ENCODE measurements at places on chromosomes 12 and 14. TPM values are rescaled to one million over a fixed set of nuclear protein-coding genes. Genes with fewer than 3 reads are reported as not detected.

- no peak for DNase-seq
- no peak overlapping the region for H3K27ac ChIP-seq
- no peaks in the 10 kb centered on the region for H3K36me3 ChIP-seq
- H3K27me3 ChIP-seq, result no peaks in the 10 kb centered on the region
- no peaks in the 10 kb centered on the region for H3K4me1 ChIP-seq
These were observed 581.2 kb downstream of the LRFN5 start for GRCh38 chr14:42187846-42188245.

DNA sequence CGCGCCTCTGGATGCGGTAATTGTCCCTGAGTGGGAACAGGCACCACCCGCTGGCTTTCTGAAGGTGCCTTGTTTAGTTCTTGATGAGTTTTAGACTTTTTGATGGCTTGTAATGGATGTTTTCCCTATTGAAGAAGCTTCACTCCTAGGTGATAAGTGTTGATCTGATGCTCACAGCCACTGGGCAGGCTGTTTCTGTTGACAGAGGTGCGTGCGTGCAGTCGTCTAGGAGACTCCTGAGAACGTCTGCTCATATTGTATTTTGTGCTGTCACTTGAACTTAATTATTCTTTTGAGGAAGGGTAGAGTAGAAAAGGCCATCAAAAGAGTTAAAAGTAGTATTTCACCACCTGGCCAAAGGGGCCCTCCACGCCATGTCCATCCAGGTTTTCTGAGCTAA, 70.5 kb downstream of the EP400 start:
- peaks cover 87% of the 10 kb centered on the region for H3K36me3 ChIP-seq
- no peak for DNase-seq
- H3K27ac ChIP-seq, result no peak overlapping the region
- no peak overlapping the region for H3K4me3 ChIP-seq

GRCh38 chr14:72462056-72462455, 431.8 kb downstream of the DPF3 start:
- no peaks in the 10 kb centered on the region for H3K4me1 ChIP-seq
- no peaks in the 10 kb centered on the region for H3K36me3 ChIP-seq
- no peak overlapping the region for H3K27ac ChIP-seq
- DNase-seq, result no peak

- DNase-seq, result no peak
- H3K4me1 ChIP-seq, result peaks cover 36% of the 10 kb centered on the region
- no peaks in the 10 kb centered on the region for H3K36me3 ChIP-seq
These were observed 2.3 kb upstream of the RNASE4 start for GRCh38 chr14:20682127-20682434.

DNA sequence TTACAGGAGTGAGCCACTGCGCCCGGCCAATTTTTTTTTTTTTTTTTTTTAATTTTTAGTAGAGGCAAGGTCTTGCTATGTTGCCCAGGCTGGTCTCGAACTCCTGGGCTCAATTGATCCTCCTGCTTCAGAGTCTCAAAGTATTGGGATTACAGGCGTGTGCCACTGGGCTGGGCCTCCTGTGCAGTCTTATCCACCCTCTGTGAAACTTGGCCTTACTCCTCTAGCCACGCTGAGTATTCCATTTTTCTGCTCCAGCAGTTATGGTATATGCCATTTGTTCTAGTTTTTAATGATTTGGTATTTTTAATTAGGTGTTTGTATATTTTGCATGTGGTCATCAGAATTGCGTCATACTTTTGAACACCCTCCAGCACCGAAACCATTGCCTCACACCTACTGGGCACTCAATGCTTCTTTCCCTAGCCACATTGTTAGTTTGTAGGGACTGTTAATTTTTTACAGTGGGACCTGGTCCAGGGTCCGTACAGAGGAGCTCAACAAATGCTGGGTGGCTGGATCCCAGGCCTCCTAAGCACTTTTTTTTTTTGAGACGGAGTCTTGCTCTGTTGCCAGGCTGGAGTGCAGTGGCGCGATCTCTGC, 11.4 kb downstream of the RIOX1 start:
- no peak for DNase-seq
- H3K4me1 ChIP-seq, result no peaks in the 10 kb centered on the region
- no peaks in the 10 kb centered on the region for H3K27me3 ChIP-seq
- no peak overlapping the region for H3K27ac ChIP-seq
- H3K4me3 ChIP-seq, result no peak overlapping the region
- H3K36me3 ChIP-seq, result no peaks in the 10 kb centered on the region

Gene ACADS
- total RNA-seq, result 32.2 TPM

Gene AKAP5
- total RNA-seq, result 1.0 TPM

Gene TMEM19
- 9.4 TPM for total RNA-seq

Gene BLOC1S1
- total RNA-seq, result 255 TPM

Gene CDK17
- 61.3 TPM for total RNA-seq

Gene STRN3
- total RNA-seq, result 21.9 TPM
